ENCODE measurements at places on chromosomes 12 and 14.

- peak; percentile 25 for DNase-seq
Observed at GRCh38 chr12:77837876-77838291, 7.2 kb downstream of the NAV3 start.

GRCh38 chr12:47268501-47269454 lies 189.0 kb upstream of the AMIGO2 start:
- DNase-seq, result no peak

- DNase-seq, result no peak
Observed at GRCh38 chr14:73721101-73721821, 7.1 kb upstream of the PNMA1 start.

GRCh38 chr12:132244724-132245295 lies 84.6 kb downstream of the GALNT9 start:
- no peak for DNase-seq

DNA sequence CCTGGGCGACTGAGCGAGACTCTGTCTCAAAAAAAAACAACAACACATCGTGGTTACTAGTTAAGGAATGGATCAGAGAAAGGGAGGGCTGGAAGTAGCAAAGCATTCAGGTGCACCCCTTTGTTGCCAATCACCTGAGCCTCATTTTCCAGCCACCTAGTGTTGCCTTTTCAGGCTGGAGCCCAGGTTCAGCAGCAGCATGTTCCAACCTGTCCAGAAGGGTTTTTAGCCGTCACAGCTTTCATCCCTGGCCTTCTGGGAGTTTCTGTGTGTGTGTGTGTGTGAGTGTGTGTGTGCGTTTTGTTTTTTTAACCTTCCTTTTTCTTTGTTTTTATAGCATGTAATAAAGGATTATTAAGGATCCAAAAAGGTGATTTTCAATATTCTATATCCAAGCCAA lies 121.1 kb upstream of the ATF1 start:
- no peak for DNase-seq

DNA sequence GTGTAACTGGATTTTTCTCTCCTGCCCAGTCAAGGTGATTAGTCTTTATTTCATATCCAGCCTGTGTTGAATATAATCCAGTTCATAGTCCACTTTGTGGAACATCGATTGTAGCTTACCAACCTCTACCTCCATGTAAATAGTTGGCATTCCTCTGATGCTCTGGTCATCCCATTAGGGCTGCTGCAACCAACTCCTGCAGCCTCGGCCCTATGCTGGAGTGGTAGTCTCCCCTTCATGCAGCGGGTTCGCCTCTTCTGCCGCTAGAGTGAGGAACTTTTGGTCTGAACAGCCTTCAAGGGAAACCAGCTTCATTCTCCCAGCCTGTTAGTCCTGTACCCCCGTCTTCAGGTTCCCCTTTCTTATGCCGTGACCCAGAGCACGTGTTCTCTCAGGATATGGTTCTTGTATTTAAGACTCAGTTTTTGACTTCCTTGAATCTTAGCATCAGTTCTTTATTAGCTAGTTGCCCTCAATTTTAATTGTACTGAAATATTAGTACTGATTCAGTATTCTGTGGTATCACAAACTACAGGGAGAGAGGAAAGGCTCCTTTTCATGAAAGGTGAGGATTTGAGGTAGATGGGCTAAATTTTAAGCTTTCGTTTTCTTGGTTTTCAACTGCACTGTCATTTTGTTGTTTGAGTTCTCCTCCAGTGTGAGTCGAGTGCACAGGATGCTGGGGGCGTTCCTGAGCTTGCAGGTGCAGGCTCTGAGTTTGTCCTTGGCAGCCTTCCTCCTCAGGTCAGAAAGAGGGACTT lies 33.2 kb downstream of the ZNF664 start:
- no peak for DNase-seq

- DNase-seq, result no peak
Observed at GRCh38 chr14:25488961-25489360, 439.0 kb upstream of the STXBP6 start.

- no peak for DNase-seq
Observed at GRCh38 chr12:113528606-113529293, 57.1 kb upstream of the LHX5 start.

- no peak for DNase-seq
Observed at GRCh38 chr12:128592220-128592744, 231.5 kb downstream of the SLC15A4 start.

GRCh38 chr14:69355607-69356281 lies 42.4 kb downstream of the ERH start:
- DNase-seq, result no peak

- no peak for DNase-seq
Observed at GRCh38 chr14:22545842-22546721, 42.9 kb downstream of the DAD1 start.

DNA sequence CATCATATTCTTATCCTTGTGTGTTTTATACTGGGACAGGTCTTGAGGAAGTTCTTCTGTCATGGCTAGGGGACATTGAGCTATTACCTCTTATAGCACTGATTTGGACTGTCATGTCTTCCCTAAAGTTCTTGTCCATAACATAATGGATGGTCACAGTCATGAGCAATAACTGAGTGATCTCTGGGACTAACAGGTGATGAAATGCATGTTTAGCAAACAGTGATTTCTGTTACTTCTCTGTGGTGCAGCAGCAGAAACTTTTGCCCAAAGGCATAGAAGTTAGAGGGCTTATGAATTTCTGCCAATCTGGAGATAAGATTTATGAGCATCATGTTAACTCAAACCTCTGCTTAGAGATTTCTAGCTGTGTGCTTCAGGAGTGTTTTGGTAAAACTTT lies 5.9 kb downstream of the ADIPOR2 start:
- DNase-seq, result no peak

DNA sequence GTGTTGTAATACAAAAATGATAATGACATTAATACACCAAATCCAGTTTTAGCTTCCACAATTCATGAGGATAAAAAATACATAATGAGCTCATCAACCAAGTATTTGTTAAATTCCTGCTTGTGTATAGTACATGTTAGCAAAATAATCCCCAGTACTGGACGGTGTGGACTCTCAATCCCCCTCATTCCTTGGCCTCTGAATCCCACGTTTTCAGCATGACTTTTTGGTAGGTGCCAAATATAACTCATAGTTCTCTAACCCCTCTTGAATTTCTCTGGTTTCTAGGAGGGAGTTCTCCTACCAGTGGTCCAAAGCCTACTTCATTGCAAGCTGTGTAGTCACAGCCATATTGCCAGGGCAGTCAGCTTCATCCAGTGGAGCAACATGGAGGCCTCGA lies 41.4 kb upstream of the EPS8 start:
- DNase-seq, result no peak

- DNase-seq, result no peak
Observed at GRCh38 chr14:40240245-40240859, 808.1 kb upstream of the FBXO33 start.

DNA sequence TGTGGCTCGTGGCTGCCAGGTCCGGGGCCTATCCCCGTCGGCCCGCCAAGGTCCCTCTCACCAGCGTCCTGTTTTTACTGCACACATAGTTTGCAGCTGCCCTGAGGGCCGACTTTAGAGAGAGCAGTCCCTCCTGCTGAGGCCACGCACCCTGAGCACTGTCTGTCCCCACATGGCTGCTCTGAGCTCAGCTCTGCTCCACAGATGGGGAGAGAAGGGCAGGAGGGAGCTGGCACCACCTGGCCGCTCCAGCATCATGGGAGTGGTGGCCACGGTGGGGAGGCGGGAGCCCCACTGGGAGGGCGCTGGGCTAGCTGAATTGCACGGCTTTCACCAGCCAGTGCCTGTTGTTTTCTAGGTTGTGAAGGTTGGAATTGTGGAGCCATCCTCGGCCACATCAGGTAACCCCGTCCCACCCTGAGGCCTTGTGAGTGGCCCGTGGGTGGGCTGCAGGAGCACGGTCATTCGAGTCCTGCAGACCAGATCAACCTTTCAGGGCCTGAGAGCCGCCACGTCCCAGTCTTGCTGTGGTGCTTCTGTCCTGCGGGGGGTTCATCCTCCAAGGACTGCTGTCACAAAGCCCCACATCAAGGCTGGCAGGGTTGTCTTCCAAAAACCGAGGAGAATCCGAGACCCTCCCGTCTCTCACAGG lies 7.4 kb upstream of the TEX22 start:
- DNase-seq, result no peak

GRCh38 chr12:52645982-52646381 lies 6.0 kb downstream of the KRT2 start:
- no peak for DNase-seq

GRCh38 chr12:78928200-78929074 lies 63.9 kb downstream of the SYT1 start:
- DNase-seq, result no peak

- DNase-seq, result peak; percentile 55
Observed at GRCh38 chr14:102645746-102646440, 53.4 kb downstream of the RCOR1 start.
